ENCODE measurements at places on chromosomes 6 and 20. TPM values are rescaled to one million over a fixed set of nuclear protein-coding genes. Genes with fewer than 3 reads are reported as not detected.

GRCh38 chr20:56247954-56248782, at the start of gene MC3R:
TSS of gene MC3R (plus strand) at chr20:56248732. CDS start at chr20:56248844, 112 bp downstream.
- no peak for DNase-seq

- DNase-seq: no peak
These were observed 35.4 kb upstream of the E2F3 start for GRCh38 chr6:20366082-20366830.

GRCh38 chr20:16387666-16388065, 185.6 kb downstream of the KIF16B start:
- DNase-seq: no peak

DNA sequence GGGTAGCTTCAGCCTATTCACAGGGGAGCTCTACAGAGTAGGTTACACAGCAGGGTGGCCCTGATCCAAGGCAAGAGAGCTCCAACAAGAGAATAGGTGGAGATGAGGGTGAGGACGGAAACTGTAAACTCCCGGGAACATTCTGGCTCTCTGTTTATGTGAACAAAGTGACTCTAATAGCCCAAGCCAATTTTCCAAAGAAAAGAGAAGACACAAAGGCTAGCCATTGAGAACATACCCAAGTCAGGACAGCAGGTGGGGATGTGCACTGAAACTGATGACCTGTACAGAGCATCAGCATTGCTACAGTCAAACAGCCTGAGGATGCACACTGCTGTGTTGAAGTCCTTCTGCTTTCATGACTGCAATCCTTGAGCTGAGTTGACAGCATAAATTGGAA, 136.0 kb upstream of the TOP1 start:
- no peak for DNase-seq

DNA sequence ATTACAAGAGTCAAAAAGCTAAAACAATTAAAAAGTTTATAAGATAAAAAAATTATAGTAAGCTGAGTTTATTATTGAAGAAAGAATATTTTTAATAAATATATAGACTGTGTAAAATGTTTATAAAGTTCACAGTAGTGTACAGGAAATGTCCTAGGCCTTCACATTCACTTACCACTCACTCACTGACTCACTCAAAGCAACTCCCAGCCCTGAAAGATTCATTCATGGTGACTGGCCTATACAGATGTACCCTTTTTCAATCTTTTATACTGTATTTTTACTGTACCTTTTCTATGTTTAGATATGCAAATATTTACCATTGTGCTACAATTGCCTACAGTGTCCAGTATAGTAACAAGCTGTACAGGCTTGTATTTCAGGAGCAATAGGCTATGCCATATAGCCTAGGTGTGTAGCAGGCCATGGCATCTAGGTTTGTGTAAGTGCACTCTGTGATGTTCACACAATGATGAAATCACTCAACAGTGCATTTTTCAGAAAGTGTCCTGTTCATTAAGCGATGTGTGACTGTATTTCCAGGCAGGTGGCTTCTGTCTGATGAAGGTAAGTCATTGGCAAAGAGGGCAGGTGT, 130.2 kb downstream of the BTBD3 start:
- no peak for DNase-seq

- no peak for DNase-seq
These were observed 119.4 kb downstream of the NCOA3 start for GRCh38 chr20:47620808-47621805.

- no peak for DNase-seq
These were observed 25.9 kb upstream of the AIG1 start for GRCh38 chr6:143034689-143035334.

GRCh38 chr6:25960734-25961133, 1.9 kb upstream of the TRIM38 start:
- DNase-seq: no peak

GRCh38 chr20:53303413-53303760, 290.3 kb downstream of the ZNF217 start:
- DNase-seq: no peak

DNA sequence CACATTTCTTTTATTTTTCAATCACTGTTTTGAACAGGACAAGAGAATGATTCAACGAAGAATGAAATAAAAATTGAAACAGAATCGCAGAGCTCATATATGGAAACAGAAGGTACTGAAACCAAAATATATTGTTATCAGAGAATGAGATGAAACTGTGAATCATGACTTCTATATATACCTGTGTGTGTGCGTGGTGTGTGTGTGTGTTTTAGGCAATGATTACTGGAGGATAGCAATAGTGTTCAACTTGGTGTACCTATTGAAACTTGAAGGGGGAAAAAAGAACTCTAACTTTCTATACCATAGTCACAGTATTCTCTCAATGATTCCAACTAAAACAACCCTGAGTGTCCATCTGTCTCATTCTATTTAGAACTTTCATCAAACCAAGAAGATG, 586.6 kb downstream of the KIF16B start:
- DNase-seq: no peak

GRCh38 chr6:106628658-106629102, 618 bp downstream of the RTN4IP1 start:
- DNase-seq: no peak

- DNase-seq: no peak
These were observed 44.7 kb upstream of the GRM4 start for GRCh38 chr6:34190504-34191122.

- peak; percentile 44 for DNase-seq
These were observed 126.0 kb upstream of the SLC2A12 start for GRCh38 chr6:134178161-134179044.

The NEU1 gene
- total RNA-seq: 19.8 TPM

The KCNB1 gene
- total RNA-seq: 0.35 TPM

The TBC1D20 gene
- total RNA-seq: 33.2 TPM

The SAMD10 gene
- 5.1 TPM for total RNA-seq

The ADGRG6 gene
- total RNA-seq: 29.6 TPM

The VIP gene
- total RNA-seq: 0.38 TPM

The TRIM31 gene
- not detected for total RNA-seq

The GSTA1 gene
- not detected for total RNA-seq

The HLA-DMB gene
- total RNA-seq: 14.5 TPM

The LAMA5 gene
- 60.4 TPM for total RNA-seq

The SLC22A7 gene
- not detected for total RNA-seq

Data from esophagus squamous epithelium (tissue), 5 donors.